ENCODE measurements at places on chromosomes 7 and 10.

GRCh38 chr7:74290981-74291441, 1.8 kb downstream of the CLIP2 start:
- no peaks in the 10 kb centered on the region for H3K27me3 ChIP-seq
- H3K27ac ChIP-seq = no peak overlapping the region
- peaks cover 24% of the 10 kb centered on the region for H3K4me1 ChIP-seq

DNA sequence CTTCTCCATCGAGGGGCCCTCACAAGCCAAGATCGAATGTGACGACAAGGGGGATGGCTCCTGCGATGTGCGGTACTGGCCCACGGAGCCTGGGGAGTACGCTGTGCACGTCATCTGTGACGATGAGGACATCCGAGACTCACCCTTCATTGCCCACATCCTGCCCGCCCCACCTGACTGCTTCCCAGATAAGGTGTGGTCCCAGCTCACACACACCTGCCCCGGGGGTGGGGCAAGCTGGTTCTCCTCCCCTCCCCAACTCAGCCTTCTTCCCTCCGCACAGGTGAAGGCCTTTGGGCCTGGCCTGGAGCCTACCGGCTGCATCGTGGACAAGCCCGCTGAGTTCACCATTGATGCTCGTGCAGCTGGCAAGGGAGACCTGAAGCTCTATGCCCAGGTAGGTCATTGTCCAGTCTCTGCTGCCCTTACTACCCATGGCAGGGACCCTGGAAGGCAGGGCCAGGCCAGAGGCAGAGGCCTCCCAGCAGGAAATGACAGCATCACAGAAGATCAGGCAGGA, 11.0 kb downstream of the FLNC start:
- H3K4me1 ChIP-seq = peaks cover 11% of the 10 kb centered on the region
- DNase-seq = no peak
- H3K4me3 ChIP-seq = no peak overlapping the region
- H3K36me3 ChIP-seq = peaks cover 87% of the 10 kb centered on the region
- H3K27me3 ChIP-seq = no peaks in the 10 kb centered on the region

DNA sequence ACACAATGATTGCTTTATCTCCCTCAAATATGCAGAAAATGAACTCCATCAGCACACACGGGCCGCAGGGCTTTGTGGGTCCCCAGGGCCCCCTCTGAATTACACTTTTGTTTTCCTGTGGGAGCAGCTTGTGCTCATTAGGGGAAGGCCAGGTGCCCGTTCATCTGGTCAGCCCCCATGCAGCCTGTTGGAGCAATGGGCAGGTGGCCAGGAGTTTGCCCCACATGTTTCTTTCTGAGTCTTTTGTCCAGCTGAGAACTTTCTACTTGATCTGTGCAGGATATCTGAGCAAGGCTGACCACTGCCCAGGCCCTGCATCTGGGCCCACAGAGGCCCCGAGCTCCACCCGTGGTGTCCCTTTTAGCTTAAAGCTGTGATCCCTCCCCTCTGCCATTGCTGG, 105.3 kb upstream of the FAM20C start:
- no peak overlapping the region for H3K4me3 ChIP-seq
- no peak for DNase-seq
- no peaks in the 10 kb centered on the region for H3K36me3 ChIP-seq
- H3K27me3 ChIP-seq = no peaks in the 10 kb centered on the region

DNA sequence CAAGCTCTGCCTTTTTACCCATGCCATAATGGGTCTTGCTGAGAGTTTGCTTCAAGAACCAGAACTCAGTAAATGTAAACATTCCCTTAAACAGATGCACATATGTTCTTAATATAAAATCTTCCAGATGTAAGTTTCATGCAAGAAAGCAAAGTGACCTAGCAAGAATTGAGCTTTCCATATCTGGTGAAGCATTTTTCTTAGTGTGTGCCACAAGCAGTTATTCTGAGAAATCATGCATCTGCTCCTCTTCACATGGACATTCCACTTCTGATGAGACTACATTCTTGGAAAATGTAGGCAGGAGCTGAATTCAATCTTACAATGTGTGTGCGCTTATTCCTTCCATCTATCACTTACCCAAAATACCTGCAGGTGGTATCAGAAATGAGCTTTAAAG, 227.8 kb upstream of the LRRTM3 start:
- DNase-seq = no peak
- no peaks in the 10 kb centered on the region for H3K4me1 ChIP-seq
- no peaks in the 10 kb centered on the region for H3K36me3 ChIP-seq

- peaks cover 35% of the 10 kb centered on the region for H3K27me3 ChIP-seq
- H3K27ac ChIP-seq = no peak overlapping the region
- H3K4me3 ChIP-seq = no peak overlapping the region
- DNase-seq = no peak
- H3K36me3 ChIP-seq = no peaks in the 10 kb centered on the region
These were observed 2.6 kb upstream of the ZNF853 start for GRCh38 chr7:6612819-6613218.

DNA sequence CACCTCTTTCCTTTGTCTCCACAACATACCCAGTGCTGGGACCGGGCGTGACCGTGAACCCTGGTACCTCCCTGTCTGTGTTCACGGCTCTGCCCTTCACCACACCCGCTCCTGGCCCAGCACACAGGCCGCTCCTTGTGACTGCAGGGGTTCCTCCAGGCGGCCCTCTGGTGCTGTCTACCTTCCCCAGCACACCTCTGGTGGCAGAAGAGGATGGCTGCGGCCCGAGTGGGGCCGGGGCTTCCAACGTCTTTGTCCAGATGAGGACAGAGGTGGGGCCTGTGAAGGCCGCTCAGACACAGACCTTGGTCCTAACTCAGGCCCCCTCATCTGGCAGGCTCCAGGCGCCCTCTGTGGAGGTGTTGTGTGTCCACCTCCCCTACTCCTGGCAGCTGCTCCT, 55.4 kb upstream of the SGMS1 start:
- no peaks in the 10 kb centered on the region for H3K27me3 ChIP-seq
- H3K4me1 ChIP-seq = no peaks in the 10 kb centered on the region
- no peak overlapping the region for H3K27ac ChIP-seq
- H3K36me3 ChIP-seq = no peaks in the 10 kb centered on the region
- DNase-seq = no peak
- no peak overlapping the region for H3K4me3 ChIP-seq

DNA sequence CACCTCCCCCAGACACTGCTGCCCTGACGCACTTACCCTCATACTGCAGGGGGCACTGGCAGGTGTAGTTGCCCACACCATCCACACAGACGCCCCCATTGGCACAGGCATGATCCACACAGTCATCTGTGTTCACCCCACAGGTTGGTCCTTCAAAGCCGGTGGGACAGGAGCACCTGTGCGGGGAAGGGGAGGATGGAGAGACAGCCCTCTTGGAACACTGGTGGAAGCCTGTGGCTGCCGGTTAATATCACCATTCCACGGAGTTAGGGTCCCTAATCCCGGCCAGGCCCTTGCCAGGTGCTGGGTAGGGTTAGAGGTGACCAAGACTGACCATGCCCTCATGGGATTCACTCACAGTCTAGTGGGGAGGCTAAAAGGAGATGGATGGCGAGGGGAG, 171.8 kb downstream of the SLIT1 start:
- no peak overlapping the region for H3K4me3 ChIP-seq
- DNase-seq = no peak
- no peaks in the 10 kb centered on the region for H3K27me3 ChIP-seq
- no peaks in the 10 kb centered on the region for H3K4me1 ChIP-seq
- H3K27ac ChIP-seq = no peak overlapping the region
- no peaks in the 10 kb centered on the region for H3K36me3 ChIP-seq

GRCh38 chr10:12999849-13000248, 1.7 kb downstream of the CCDC3 start:
- H3K4me3 ChIP-seq = no peak overlapping the region
- no peaks in the 10 kb centered on the region for H3K36me3 ChIP-seq
- H3K4me1 ChIP-seq = no peaks in the 10 kb centered on the region
- peaks cover 25% of the 10 kb centered on the region for H3K27me3 ChIP-seq
- H3K27ac ChIP-seq = no peak overlapping the region

DNA sequence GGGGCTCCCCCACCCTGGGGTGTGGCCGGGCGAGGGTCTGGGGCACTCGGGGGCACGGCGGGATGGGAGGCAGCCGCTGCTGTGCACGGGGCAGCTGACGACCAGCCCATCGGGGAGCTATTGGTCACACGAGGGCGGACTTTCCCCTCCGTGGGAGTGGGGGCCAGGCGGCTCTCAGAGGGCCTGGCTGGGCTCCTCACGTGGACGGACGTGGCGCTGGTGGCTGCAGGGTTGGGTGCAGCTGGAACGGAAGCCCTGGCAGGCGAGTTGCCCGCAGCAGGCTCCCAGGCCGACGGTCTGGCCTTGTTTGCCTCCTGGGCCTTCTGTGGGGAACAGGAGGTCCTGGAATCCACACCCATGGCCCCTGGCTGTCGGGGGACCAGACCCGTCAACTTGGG, 14.3 kb downstream of the MICALL2 start:
- H3K4me3 ChIP-seq = no peak overlapping the region
- no peaks in the 10 kb centered on the region for H3K36me3 ChIP-seq
- H3K27ac ChIP-seq = no peak overlapping the region

DNA sequence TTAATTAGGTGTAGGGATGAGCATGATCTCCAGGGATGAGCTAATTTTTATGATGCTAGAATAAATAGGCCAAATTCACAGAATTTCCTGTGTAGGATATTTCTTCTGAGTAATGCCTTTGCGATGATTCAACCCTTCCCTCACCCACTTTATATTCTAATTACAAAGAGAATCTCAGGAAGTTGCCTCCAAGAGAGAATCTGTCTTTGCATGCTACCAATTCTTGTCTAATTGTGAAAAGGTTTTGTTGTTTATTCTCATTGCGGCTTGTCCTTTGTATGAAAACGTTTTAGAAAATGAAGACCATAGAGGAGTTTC, 6.3 kb downstream of the C7orf57 start:
- peak overlapping the region; percentile 72 for H3K27ac ChIP-seq
- DNase-seq = peak; percentile 81
- H3K4me1 ChIP-seq = peaks cover 18% of the 10 kb centered on the region
- H3K4me3 ChIP-seq = peak overlapping the region; percentile 41
- no peaks in the 10 kb centered on the region for H3K36me3 ChIP-seq

- no peaks in the 10 kb centered on the region for H3K36me3 ChIP-seq
- peak; percentile 95 for DNase-seq
- H3K27ac ChIP-seq = peak overlapping the region; percentile 53
These were observed 163.7 kb downstream of the SRPK2 start for GRCh38 chr7:105224884-105225651.

DNA sequence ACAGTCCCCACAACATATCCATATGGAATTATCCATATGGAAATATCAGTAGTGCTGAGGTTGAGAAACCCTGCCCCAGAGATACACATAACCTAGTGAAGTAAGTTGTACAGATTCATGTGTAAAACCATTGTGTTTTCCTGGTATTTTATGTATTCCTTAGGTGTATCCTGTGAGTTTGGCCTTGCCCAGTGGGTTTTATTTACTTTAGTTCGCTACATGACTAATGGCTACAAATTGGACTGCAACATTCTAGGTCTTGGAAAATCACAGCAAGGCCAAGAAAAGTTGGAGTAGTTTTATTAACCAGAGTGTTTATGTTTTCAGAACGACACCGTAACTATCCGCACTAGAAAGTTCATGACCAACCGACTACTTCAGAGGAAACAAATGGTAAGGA, 1.4 kb downstream of the RPS24 start:
- H3K36me3 ChIP-seq = peaks cover 54% of the 10 kb centered on the region
- DNase-seq = peak; percentile 39
- no peak overlapping the region for H3K27ac ChIP-seq
- no peaks in the 10 kb centered on the region for H3K27me3 ChIP-seq
- H3K4me1 ChIP-seq = peaks cover 33% of the 10 kb centered on the region

GRCh38 chr10:132444877-132445351, 47.9 kb downstream of the PWWP2B start:
- no peak overlapping the region for H3K4me3 ChIP-seq
- no peak for DNase-seq
- H3K27me3 ChIP-seq = no peaks in the 10 kb centered on the region
- no peaks in the 10 kb centered on the region for H3K36me3 ChIP-seq

DNA sequence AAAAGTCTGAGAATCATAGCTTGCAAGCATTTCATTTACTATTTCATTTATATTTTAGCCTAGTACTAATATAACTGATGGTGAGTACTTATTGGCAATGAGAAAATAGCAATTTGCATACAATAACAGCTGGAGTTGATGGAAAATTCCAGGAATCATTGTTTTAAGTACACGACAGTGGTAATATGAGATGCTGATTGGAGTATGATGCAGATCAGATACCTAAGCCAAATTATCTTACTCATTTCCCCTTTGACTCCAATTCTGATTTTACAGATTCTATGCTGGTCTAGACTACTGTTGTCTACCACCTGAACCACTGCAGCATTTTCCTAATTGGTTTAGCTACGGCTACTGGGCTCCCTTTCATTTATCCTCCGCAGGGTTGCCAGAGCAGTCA, 36.7 kb downstream of the GNG11 start:
- H3K27me3 ChIP-seq = no peaks in the 10 kb centered on the region
- peaks cover 11% of the 10 kb centered on the region for H3K4me1 ChIP-seq
- H3K4me3 ChIP-seq = no peak overlapping the region
- no peaks in the 10 kb centered on the region for H3K36me3 ChIP-seq
- H3K27ac ChIP-seq = no peak overlapping the region
- DNase-seq = peak; percentile 57

- no peak overlapping the region for H3K4me3 ChIP-seq
- H3K27me3 ChIP-seq = no peaks in the 10 kb centered on the region
- H3K4me1 ChIP-seq = peaks cover 35% of the 10 kb centered on the region
- DNase-seq = peak; percentile 17
These were observed 33.6 kb downstream of the WAC start for GRCh38 chr10:28566458-28567015.

GRCh38 chr7:100493476-100494264, 9.9 kb downstream of the NYAP1 start:
- H3K27ac ChIP-seq = no peak overlapping the region
- no peaks in the 10 kb centered on the region for H3K27me3 ChIP-seq
- H3K4me3 ChIP-seq = no peak overlapping the region
- no peaks in the 10 kb centered on the region for H3K4me1 ChIP-seq
- no peak for DNase-seq
- no peaks in the 10 kb centered on the region for H3K36me3 ChIP-seq

All from GM23248 (cell line).